Fibroblast of the aortic adventitia (primary cell): ENCODE measurements at places on chromosomes 6 and 20.

GRCh38 chr6:101011186-101011585 lies 130.1 kb upstream of the ASCC3 start:
- no peak for DNase-seq

DNA sequence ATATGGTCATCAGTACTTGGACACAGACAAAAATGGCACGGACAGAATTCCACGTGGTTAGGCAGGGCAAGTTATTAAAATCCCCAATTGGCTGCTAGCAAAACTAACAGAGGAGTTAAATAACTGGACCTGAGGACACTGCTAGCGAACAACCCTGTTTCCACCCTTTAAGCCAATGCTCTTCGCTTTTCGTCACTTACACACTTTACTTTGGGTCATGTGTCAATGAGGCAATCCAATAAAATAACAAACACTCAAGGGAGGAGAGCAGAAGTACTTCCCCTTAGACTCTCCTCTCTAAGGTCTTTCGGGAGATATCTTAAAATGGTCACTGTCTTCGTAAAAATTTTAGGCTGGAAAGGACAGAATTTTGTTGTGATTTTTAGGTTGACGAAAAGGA lies 68.6 kb downstream of the LCA5 start:
- no peak for DNase-seq

GRCh38 chr6:138546733-138547185 lies 47.5 kb upstream of the NHSL1 start:
- DNase-seq: no peak

- DNase-seq: peak; percentile 40
Observed at GRCh38 chr20:32494483-32495216, 90.5 kb downstream of the NOL4L start.

DNA sequence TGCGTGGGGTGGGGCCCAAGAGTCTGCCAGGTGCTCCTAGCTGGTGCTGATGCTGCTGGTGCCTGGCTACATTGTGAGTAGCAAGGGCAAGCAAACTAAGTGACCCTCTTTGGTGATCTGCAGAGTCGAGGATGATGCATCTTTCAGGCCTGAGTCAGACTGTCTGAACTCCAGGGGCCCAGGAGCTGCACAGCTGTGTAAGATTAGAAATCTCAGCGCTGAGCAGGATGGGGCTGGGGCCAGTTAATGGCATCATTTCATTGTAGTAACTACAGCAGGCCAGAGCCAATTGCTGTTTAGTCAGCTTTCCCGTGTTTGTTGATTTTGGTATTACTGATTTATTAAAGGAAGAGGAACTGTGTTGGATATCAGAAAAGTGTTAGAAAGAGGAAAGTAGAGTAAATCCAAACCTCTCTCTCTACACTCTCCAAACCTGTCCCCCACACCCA lies 365.2 kb downstream of the PAX1 start:
- DNase-seq: peak; percentile 69

- peak; percentile 83 for DNase-seq
Observed at GRCh38 chr6:41424370-41425058, 89.1 kb downstream of the NCR2 start.

- DNase-seq: no peak
Observed at GRCh38 chr20:45028424-45029136, 62.3 kb downstream of the STK4 start.

- no peak for DNase-seq
Observed at GRCh38 chr6:32840604-32841246, 2.2 kb upstream of the TAP2 start.

GRCh38 chr6:28373925-28374324 lies 24.2 kb downstream of the ZKSCAN3 start:
- DNase-seq: no peak

DNA sequence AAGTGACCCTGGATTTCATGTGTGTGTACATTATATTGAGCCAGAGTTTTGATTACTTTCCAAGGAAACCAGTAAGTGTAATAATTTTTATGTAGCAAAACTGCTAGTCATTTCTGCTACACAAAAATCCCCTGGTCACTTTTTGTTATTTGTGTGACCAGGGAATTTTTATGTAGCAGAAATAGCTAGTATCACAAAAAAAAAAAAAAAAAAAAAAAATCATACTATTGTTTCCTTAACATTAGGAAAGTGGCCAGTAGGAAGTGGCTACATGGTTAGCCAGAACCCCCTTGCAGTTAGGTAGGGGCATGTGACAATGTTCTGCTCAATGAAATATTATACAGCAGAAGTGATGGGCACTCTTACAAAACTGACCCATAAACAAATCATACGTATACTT lies 434.0 kb upstream of the BTBD3 start:
- DNase-seq: no peak

DNA sequence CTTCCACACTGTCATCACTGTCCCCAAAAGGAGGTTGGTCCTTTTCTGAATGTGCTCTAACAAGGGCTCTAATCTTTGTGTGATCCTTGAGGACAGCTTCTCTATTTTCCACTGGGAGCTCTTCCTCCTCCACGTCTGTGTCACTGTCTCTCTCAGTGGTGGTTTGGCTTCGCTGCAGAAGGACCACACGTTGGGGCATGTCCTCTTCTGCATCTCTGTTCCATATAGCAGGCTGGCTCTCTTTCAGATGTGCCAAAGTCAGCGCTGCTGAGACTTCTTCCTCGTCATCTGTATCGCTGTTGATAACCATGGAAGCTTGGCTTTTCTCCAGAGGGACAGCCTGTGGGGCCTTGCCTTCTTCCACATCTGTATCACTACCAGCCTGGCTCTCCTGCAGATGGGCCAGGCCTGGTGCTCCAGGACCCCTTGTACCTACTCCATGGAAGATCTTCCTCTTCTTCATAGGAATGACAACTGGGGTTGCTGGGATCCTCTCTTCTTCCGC lies 4.6 kb downstream of the MDC1 start:
- DNase-seq: no peak

DNA sequence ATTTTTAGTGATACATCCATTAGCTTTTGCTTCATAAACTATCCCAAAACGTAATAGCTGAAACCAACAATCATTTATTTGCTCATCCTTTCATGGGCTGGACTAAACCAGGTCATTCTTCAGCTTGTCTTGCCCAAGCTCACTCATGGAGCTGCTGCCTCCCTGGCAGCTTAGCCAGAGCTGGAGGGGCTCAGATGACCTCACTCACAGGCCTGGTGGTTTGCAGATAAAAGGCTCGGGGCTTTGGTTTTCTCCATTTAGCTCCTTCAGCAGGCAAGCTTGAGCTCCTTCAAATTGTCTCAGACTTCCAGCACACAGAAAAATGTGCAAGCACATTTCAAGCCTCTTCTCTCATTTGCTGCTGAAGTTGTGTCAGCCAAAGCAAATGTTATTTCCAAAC lies 139.1 kb downstream of the BTBD3 start:
- peak; percentile 20 for DNase-seq

- DNase-seq: peak; percentile 39
Observed at GRCh38 chr20:2149507-2149906, 47.9 kb downstream of the STK35 start.

GRCh38 chr20:59259946-59260345 lies 40.5 kb upstream of the EDN3 start:
- no peak for DNase-seq

DNA sequence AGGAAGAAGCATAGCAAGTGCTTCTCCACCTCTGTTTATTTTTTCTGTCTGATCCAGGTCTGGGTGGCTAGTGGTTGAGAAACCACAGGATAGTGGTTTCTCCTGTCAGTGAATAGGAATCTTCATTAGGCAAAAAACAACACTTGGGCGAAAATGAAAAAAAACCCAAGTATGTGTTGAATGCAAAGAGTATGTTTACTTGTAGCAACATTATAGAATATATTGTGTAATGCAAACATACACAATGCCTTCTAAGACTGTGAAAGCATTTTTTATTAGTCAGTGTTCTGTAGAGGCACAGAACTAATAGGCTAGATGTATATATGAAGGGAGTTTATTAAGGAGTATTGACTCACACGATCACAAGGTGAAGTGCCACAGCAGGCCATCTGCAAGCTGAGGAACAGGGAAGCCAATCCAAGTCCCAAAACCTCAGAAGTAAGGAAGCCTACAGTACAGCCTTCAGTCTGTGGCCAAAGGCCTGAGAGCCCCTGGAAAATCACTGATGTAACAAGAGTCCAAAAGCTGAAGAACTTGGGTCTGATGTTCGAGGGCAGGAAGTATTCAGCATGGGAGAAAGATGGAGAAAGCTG lies 111.1 kb downstream of the UST start:
- peak; percentile 42 for DNase-seq

DNA sequence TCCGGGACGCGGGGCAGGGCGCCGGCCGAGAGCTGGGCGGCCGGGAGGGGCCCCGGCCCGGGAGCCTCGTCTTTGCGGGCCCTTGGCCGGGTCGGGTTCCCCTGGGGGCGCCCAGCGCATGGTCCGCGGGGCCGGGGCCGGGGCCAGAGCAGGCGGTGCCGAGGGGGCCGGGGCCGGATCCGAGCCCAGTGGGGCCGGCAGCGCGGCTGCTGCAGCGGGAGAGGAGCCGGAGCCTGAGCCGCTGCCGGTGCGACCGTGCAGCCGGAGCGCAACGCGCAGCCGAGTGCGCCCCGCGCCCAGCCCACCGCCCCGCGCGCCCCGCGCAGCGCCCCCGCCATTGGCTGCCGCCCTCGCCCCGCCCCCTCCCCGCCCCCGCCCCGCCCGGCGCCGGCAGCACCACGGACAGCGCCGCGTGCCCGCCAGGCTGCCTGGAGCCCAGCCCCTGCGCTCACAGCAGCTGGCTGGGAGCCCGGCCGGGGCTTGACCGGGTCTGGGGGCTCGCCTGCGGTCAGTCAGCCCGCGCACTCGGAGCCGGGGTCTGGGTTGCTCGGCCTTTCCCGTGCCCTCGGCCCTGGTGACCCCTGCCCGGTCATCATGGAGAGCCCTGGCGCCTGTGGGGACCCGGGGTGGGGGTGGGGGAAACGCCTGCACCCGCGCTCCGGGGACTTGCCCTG lies at the start of gene HRH3:
TSS of gene HRH3 (minus strand) at position 287 of the 674 bp plus-strand sequence. CDS start 308 bp downstream, outside the sequence.
- no peak for DNase-seq

DNA sequence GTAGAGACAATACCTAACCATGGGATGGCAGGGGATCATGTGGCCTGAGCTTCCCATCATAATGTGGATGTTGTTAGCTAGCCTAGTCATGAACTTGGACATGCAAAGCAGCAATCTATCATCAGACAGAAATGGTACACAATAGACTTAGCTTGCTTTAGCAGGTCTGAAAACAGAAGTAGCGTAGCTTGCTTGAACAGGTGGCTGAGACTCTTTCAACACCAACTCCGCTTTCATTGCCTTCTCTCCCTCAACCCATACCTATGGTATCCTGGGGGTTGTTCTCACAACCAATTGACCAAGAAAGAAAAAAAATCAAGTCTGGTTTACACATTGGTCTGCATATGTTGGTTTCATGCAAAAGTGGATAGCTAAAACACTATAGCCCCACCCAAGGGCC lies 23.0 kb downstream of the CD164 start:
- no peak for DNase-seq

- DNase-seq: peak; percentile 11
Observed at GRCh38 chr6:169619650-169620049, 82.2 kb downstream of the WDR27 start.

DNA sequence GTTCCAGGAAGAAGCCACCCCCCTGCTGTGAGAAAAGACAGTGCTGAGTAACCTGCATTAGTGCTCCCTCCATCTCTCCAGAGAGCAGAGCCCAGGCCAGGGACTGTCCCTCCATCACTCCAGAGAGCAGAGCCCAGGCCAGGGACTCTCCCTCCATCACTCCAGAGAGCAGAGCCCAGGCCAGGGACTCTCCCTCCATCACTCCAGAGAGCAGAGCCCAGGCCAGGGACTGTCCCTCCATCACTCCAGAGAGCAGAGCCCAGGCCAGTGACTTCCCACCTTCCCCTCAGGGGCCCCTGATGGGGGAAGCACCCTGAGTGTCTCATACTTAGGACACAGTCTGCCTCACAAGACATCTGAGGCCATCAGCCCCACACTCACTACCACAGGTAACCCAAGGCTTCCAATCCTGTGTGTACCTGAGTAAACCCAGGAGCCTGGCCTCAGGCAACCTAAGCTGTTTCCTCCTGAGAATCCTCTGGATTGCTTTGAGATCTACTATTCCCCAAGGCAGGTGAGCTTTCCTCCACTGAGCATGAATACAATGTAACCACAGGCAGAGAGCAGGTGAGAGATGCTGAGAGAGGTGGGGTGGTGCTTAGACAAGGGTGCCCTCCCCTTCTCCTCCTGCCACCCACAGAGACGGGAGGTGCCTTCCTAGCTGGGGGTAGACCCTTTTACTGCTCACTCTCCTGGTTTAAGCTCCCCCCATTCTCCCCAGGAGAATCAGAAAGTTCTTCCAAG lies 4.9 kb downstream of the TBXT start:
- DNase-seq: no peak

DNA sequence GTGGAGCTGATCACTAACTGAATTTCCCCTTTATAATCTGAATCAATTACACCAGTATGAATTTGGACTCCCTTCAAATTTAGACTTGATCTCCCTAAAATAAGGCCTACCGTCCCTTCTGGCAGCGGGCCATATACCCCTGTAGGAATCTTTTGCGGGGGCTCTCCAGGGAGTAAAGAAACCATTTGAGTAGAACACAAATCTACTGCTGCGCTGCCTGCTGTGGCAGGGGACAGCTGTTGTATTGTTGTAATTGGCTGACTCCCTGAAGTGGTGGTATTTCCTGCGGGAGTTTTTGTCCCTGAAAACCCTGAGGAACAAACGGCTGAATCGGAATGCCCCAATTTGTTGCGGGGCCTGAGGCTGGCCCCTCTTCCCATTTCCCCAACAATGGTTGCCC lies 16.0 kb upstream of the PTCRA start:
- DNase-seq: no peak
